Vagina (tissue), 2 donors: ENCODE measurements at places on chromosomes 16 and 17.

- no peak for DNase-seq
Observed at GRCh38 chr17:82863941-82864712, 24.3 kb upstream of the ZNF750 start.

DNA sequence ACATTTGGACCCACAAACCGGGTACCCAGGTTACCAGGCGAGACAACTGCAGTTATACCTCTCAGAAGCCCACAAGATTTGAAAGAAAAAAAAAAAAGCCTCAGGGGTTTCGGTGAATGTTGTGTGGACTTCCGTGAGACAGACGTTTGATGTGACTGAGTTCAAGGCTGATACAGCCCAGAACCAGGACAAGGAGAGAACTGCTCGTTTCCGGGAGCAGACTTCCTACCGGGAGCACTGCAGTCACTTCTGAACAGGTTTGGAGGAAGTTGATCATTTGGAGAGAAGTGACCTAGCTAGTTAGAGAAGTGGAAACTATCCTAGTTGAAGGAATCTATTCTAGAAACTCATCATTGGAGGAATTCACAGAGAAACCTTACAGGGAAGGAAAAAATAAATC lies 847 bp downstream of the CKLF start:
- peak; percentile 70 for DNase-seq

DNA sequence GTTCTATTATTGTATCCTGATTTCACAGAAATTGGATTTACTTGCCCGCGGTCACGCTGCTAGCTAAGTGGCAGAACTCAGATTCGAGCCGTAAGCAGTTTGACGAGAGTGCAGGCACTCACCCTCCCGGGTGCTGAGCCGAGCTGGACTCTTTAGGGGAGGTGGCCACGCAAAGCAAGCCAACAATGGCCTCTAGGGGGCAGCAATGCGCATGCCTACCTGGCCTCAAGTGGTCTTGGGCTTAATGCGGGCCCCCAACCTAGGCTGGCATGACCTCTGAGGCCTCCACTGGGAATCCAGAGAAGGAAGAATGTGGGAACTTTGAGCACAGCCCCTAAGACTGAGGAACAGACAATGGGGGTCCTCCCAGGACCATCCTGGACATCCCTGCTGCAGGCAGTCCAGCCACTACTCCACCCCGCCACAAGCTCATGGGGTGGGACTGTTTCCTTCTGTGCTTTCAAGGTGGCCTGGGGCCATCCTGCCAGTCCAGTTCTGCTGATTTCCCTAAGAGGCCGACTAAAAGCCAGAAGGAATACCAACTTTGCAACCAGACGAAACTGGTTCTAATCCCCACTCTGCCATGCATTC lies 276.5 kb downstream of the XYLT1 start:
- no peak for DNase-seq

- DNase-seq, result peak; percentile 14
Observed at GRCh38 chr16:66295213-66295612, 71.3 kb upstream of the CDH5 start.

GRCh38 chr17:76026714-76027158 lies 370 bp downstream of the EVPL start:
- no peak for DNase-seq

DNA sequence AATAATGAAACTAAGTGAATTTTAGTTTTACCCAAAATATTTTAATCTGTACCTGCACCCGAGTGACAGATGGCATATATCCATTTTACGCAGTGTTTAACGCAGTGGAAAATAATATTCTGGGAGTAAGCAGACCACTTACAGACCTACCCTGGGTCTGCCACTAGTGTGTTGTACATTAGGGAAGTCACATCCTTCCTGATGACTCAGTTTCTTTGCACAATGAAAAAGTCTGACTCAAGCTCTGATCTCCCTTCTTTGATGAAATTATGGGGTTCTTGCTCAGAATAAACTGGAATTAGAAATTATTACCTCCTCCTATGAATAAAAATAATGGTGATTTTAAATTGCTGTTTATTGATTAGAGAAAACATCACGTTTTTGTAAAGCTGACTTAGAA lies 123.2 kb upstream of the AXIN2 start:
- DNase-seq, result no peak

- no peak for DNase-seq
Observed at GRCh38 chr16:52817696-52818095, 235.0 kb downstream of the CHD9NB start.

- DNase-seq, result no peak
Observed at GRCh38 chr17:74824961-74825627, 34.6 kb downstream of the GRIN2C start.

- DNase-seq, result no peak
Observed at GRCh38 chr17:15466131-15466530, 1.3 kb downstream of the CDRT4 start.

DNA sequence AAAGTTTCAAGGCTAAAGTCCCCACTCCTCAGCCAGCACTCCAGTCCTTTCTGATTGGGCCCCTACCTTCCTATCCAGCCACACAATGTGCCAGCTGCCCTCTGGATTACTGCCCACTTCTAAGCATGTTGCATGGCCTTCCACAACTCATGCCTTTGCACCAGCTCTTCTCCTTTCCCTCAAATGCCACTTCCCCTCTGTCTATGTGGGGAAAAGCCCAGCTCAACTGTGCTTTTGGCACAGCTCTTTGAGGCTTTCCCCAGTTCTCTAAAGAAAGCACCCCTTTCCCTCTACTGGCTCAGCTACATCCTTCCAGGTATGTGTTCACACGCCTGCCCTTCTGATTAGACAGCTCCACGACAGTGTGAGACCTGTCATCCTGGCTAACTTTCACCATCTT lies 18.5 kb downstream of the GTF3C1 start:
- DNase-seq, result no peak

DNA sequence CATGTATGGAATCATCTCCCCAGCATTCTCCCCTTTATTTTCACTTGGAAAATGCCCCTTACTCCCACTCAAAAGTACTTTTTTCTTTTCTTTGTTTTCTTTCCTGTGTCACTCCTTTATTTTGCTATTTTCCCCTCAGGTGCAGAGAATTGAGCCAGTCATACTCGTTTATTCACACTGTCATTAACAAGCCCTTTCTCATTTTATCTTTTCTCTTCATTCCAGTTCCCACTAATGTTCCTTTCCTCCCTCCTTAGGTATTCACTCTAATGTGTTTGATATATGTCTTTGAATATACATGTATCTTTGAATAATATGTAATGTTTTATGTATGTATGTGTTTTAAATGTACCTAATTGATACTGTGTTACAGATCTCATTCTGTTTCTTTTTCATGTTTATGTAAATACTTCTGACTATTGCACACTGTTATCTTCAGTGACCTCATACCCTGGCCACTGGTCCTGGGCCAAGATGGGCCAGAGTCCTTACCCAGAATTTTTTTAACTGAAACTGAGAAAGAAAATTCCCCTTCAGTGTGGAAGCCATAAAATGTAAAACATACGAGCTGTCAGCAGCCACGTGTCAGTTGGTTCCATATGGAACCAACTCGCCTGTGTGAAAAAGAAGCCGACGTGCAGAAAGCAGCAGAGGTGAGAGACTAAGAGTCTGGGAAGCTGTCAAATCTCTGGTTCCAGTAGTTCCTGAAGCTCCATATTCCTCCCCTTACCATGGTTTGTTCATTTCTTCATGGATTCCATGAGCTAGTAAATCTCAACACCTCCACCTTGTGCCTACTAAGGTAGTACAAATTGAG lies 5.8 kb downstream of the SRR start:
- no peak for DNase-seq

DNA sequence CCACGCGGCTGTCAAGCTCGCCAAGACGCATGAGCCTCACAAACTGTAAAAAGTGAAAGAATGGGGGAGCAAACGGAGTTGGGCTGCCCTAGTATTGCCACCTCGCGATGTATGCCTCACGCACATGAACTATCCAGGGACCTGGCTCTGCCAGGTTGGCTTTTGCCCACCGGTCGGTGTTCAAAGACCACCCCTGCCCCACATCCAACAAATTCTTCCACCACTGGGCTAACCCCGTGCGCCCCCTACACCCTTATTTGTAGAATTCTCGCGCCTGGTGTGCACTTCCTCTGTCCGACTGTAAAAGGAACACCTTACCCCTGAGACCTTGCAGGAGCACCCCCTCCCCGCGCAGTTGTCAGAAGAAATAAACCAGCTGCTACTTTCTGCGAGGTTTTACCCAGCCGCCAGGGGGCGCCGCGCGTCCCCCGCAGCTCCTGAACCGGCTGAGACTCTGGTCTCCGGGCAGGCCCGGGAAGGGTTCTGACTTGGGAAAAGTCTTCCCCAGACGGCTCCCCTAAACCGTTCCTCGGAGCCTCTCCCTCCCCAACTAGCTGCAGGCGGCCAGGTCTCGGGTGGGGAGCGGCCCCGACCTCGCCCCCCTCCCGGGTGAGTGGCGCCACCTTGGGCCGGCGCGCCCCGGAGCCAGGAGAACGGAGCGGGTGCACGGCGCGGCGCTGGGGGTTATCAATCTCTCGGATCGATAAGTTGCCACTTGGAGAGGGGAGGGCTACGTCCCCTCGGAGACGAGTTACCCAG lies 1.7 kb upstream of the ZNF423 start:
- DNase-seq, result no peak

GRCh38 chr17:31481783-31482081 lies 90.3 kb downstream of the RAB11FIP4 start:
- no peak for DNase-seq

DNA sequence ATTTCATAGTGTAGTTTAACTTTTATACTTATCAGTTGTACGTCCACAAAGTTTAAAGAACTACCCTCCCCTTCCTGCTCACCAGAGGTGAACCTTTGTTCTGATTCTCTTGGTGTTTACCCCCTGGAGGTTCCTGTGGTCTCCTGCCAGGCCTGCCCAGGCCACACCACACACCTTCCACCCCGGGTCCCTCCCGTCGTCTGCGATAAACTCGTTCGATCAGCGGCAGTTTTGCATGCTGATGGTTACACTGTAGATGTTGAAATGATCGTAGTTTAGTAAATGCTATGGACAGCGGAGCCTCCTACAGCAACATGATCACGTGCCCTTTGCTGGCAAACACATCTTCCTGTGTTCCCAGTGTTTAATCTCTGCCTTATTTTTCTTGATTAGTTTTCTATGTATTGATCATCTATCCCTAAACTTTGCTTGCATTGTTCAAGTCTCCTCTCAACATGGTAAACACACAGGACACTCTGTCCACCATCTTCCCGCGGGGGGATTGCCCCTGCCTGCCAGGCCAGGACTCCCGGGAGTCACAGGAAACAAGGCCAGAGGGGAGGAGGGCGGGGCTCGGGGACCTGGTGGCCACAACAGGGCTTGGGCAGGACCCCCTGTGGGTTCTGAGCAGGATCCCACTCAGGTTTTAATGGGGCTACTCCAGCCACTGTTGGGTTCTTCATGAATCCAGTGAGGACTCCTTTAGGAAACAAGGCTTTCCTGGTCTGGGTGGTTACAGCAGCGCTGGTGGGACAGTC lies 2.8 kb upstream of the ACSF3 start:
- no peak for DNase-seq

GRCh38 chr17:80970762-80971703 lies 20.6 kb upstream of the CHMP6 start:
- no peak for DNase-seq

GRCh38 chr17:8382880-8383142 lies 182 bp downstream of the RPL26 start:
- DNase-seq, result no peak

- no peak for DNase-seq
Observed at GRCh38 chr17:48283907-48284306, 146.1 kb downstream of the SKAP1 start.

GRCh38 chr16:73143576-73144422 lies 95.9 kb upstream of the ZFHX3 start:
- no peak for DNase-seq

GRCh38 chr17:69704935-69705334 lies 290.4 kb downstream of the MAP2K6 start:
- no peak for DNase-seq

DNA sequence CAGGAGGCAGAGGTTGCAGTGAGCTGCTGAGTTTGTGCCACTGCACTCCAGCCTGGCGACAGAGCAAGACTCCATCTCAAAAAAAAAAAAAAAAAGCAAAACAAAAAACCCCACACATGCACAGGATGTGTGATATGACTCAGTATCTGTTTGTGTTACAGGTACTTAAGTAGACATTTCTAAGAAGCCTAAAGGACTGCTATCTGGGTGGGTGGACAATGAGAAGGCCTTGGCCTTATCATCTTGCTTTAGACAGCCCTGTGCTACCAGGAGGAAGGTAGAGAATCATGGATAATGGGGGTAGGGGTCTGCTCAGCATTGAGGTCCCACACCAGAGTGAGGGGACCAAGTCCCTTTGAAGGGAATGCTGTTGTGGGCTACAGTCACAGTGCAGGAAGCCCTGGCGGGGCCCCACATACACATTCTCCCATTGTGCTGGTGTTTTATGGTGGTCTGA lies 26.7 kb downstream of the PLD6 start:
- DNase-seq, result no peak

GRCh38 chr16:17241264-17241835 lies 229.4 kb downstream of the XYLT1 start:
- DNase-seq, result peak; percentile 93

DNA sequence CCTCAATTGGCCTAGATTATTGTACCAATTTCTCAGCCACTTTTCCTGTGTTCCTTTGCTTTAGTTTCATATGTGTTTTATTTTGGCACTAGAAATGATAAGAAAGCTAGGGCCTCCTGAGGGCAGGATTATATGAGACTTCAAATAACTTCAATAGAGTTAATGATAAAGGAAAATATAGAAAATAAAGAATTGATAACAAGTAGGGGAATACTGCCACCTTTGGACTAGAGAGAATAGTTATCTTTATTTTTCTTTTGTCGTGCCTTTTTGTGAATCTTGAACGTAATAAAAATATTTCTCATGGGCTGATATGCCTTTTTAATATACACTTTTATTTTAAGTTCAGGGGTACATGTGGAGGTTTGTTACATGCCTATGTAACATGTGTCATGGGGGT lies 29.3 kb upstream of the RBL2 start:
- no peak for DNase-seq

- no peak for DNase-seq
Observed at GRCh38 chr16:79400462-79401149, 199.9 kb downstream of the MAF start.

GRCh38 chr17:35786941-35787432 lies 8.5 kb downstream of the MMP28 start:
- DNase-seq, result no peak

DNA sequence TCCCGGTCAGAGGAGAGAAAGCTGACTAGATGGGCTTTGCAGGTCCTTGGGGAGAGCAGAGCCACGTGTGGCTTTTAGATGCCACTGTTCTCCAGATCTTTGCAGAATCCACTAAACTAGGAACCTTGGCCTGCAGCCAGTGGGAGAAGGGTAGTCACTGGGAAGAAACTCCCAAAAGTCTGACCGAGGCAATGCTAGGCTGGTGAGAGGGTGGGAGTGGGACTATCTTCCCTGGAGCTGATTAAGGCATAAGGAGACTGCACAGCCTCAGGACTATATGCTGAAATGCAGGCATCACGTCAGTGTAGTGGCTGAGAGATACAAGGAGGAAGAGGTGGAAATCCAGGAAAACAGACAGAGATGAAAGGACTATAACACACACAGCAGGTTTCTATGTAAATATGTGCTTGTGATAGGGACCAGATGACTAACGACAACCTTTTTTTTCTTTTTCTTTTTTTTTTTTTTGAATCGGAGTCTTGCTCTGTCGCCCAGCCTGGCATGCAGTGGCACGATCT lies 2.2 kb upstream of the GSDMA start:
- DNase-seq, result no peak
